ENCODE measurements at places on chromosomes 13 and 19. TPM values are rescaled to one million over a fixed set of nuclear protein-coding genes. Genes with fewer than 3 reads are reported as not detected.

DNA sequence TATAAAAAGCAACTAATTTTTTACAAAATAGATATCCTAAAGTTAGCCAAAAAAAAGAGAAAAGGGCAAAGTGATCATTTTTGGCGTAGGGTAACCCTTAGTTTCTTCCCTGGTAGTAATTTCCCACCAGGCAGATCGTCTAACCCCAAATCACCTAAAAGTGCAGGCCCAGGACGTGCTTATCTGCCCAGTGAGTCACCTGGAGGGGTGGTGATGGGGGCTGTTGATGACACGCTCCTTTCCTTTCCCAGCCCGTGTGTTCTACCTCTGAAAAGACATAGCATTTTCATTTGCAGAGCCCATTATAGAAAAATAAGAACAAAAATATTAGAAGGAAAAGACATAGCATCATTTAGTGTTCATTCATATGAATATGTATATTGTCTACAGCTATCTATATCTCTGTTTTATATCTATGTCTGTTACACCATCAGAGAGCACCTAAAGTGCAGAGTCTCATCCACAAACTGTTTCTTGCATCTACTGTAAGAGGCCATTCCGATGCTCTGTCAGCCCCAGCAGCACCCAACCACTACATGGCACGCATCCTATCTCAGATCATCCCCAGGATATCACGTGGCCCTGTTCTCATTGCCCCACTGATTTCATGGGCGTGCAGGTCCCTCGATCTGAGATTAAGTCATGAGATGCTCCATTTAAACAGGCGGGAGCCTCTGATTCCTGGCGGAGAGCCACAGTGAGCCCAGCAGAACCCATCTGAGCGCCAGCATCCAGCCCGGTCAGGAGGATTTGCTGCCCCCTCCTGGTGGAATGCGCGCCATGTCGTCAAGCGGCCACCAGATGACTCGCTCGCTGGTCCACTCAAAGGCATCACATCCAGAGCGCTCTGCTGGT is 8.5 kb upstream of the LILRB3 start:
- DNase-seq = peak; percentile 66

DNA sequence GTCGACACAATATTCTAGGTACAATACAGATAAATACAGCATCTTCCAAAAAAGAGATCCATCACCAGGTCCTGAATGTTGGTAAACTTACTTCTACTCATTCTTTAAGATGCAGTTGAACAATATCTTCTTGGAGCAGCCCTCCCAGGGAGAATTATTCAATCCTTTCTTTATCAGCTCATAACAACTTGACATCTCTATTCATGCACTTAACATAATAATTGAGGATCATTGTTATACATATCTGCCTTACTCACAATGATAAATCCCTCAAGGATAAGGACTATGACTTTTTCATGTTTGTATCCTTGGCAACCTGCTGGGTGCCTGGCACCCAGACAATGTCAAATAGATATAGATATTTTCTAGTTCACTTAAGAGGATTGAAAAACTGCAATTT is 219.5 kb downstream of the POU4F1 start:
- DNase-seq = no peak

DNA sequence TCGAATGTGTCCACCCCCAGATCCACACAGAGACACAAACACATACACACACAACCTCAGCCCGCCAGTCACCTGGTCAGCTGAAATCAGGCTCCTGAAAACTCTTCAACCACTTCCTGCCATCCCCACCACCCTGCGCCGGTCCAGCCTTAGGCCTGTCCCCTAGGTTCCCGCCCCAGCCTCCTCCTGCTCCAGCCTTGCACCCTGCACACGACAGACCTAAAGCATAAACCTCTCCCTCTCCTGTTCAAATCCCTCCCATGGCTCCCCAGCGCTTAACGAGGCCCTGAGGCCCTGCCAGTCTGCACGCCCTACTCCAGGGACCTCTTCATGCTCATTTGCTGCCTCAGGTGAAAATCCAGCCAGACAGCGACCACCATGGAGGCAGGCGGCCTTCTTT is 7.1 kb downstream of the PNMA8B start:
- DNase-seq = no peak

Gene NUDT19
- 18.1 TPM for total RNA-seq

Gene SLC25A30
- total RNA-seq = 8.0 TPM

Measured in lower leg skin (tissue), 4 donors.